Osteoblast (primary cell): ENCODE measurements at places on chromosomes 12 and 14. TPM values are rescaled to one million over a fixed set of nuclear protein-coding genes. Genes with fewer than 3 reads are reported as not detected.

The SMIM41 gene
- total RNA-seq: under 0.01 TPM in 1 of 2 replicates, not detected in the other

The ACTN1 gene
- total RNA-seq: 444 and 447 TPM in 2 replicates

The SERPINA6 gene
- not detected in 2 replicates for total RNA-seq

The WSCD2 gene
- total RNA-seq: 0.36 TPM in 1 of 2 replicates, not detected in the other

The ZFHX2 gene
- 0.59 and 0.72 TPM in 2 replicates for total RNA-seq

The ART4 gene
- not detected in 2 replicates for total RNA-seq

The KRT72 gene
- not detected in 2 replicates for total RNA-seq

GRCh38 chr12:24394246-24394645 is 444.8 kb upstream of the SOX5 start:
- H3K4me3 ChIP-seq: no peak overlapping the region
- no peak for DNase-seq
- no peaks in the 10 kb centered on the region for H3K4me1 ChIP-seq
- H3K27ac ChIP-seq: no peak overlapping the region
- H3K27me3 ChIP-seq: no peaks in the 10 kb centered on the region
- no peaks in the 10 kb centered on the region for H3K36me3 ChIP-seq

The EIF2B2 gene
- total RNA-seq: 30.4 and 39.4 TPM in 2 replicates

DNA sequence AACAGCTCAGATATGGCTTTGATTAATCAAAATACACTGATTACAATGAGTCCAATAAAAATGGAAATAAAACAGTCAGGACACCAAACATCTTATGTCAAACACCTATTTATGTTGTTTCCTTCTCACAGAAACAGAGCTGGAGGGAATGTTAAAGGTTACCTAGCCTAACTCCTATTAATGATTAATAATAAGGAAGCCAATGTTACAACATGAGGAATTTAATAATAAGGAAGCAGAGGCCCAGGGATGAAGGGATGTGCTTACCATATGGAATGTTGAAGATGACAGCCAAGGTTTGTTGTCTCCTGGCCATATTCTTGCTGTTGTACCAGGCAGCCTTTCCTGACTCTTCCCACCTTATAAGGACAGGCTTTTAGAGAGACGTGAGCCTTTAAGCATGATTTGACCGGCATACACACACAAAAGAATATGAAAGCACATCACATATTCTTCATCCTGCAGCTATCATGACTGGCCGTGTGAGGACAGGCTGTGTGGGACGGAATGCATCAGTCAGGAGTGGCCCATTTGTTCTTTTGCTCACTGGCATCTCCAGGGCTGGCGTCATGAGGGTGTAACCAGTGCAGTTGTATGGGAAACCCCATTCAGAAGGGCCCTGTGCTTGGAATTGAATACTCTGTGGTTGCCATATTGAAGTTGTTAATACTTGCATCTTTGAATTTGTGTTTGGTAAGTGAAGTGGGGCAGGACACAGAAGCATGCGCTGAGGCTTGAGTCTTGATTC is 3.1 kb upstream of the GPRC5D start:
- no peaks in the 10 kb centered on the region for H3K36me3 ChIP-seq
- H3K27me3 ChIP-seq: no peaks in the 10 kb centered on the region
- peak; percentile 35 for DNase-seq
- H3K27ac ChIP-seq: no peak overlapping the region
- peaks cover 11% of the 10 kb centered on the region for H3K4me1 ChIP-seq
- H3K4me3 ChIP-seq: no peak overlapping the region

The TMPO gene
- 46.9 and 52.1 TPM in 2 replicates for total RNA-seq

- H3K27me3 ChIP-seq: no peaks in the 10 kb centered on the region
- DNase-seq: no peak
- no peak overlapping the region for H3K27ac ChIP-seq
- no peak overlapping the region for H3K4me3 ChIP-seq
- H3K4me1 ChIP-seq: peaks cover 9% of the 10 kb centered on the region
Measured at GRCh38 chr14:68168460-68169109, 349.0 kb downstream of the RAD51B start.

DNA sequence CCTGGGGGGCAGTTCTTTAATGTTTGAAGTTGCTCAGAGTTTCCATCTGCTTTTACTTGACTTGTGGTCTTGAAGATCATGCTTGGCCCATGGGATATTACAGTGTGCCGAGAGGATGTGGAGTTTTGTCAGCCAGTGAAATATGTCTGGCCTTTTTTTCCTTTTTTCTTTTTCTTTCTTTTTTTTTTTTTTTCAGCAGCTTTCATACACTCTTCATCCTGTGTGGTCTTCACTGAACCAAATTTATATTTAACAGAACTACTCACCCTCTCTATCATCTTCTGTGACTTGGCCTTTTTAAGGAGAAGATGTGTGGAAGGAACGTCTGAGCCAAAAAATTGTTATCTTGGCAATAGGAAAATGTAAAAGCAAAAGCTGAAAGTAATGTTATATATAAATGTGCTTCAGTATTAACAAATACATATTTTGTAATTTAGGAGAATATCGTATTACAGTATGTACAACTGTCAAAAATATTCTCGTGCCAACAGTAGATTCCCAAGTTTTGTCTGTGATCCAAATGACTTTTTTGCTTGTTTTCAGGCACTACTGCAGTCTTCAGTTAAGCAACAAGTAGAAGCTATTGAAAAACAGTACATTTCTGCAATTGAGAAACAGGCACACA is 200.6 kb downstream of the CCDC91 start:
- peak overlapping the region; percentile 27 for H3K4me3 ChIP-seq
- no peaks in the 10 kb centered on the region for H3K36me3 ChIP-seq
- H3K27ac ChIP-seq: peak overlapping the region; percentile 75
- no peak for DNase-seq
- peaks cover 19% of the 10 kb centered on the region for H3K4me1 ChIP-seq

DNA sequence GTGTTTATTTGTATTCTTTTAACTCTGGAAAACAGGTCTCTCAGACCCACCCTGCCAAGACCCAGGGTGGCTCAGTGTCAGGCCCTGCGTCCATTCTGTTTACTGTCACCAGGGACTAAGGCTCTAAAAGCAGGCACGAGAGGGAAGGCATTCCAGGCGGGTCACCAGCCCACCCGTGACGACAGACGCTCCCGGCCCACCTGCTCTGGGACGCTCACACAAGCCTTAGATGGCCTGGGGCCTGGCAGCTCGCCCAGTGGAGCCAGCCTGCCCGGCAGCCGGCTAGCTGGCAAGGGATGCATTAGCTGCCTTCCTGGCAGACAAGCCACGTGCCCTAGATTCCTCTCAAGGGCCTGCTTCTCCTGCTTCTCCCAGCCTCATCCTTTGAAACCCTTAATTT is 9.2 kb upstream of the NUAK1 start:
- H3K36me3 ChIP-seq: no peaks in the 10 kb centered on the region
- peaks cover 13% of the 10 kb centered on the region for H3K4me1 ChIP-seq
- H3K4me3 ChIP-seq: no peak overlapping the region
- no peak overlapping the region for H3K27ac ChIP-seq
- no peaks in the 10 kb centered on the region for H3K27me3 ChIP-seq

The AMN1 gene
- total RNA-seq: 5.4 and 5.6 TPM in 2 replicates

- peaks cover 24% of the 10 kb centered on the region for H3K4me1 ChIP-seq
- DNase-seq: peak; percentile 44
- no peak overlapping the region for H3K27ac ChIP-seq
Measured at GRCh38 chr12:121533394-121534090, 47.3 kb downstream of the KDM2B start.

DNA sequence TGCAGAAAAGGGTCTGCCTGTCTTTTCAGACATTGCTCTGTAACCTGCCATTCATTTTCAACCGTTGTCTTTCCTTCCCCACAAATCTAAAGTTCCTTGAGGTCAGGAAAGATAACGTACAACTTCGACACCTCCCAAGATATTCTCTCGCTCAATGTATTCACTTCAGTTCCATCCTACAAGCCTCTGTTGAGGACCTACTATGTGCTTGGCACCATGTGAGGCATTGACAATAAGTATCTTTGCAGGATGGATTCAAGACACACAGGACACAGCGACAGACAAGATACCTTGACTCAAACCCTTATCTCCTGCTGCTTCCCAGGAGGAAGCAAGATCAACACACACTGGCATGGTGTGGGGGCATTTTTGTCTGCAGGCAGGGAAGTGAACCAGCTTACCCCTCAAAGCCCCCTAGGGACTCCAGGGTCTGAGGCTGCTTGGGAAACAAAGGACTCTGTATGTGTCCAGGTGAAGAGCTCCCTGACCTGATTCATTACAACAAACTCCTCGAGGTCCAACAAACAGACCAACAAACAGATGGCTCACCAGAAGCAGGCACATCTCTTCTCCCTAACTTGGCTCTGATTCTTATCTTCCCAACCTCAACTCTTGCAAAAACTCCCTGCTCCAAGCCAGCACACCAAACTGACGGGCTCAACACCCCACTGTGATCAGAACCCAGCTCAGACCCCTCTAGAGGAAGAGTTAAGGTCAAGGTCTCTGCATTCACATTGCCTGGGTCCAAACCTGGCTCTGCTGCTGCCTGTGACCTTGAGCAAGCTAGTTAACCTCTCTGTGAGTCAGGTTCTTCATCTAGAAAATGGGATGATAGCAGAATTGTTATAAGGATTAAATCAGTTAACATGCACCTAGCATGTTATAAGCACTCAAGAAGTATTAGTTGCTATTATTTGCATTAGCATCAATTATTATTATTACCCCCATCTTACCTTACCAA is 6.3 kb downstream of the NUAK1 start:
- DNase-seq: no peak
- H3K27ac ChIP-seq: no peak overlapping the region
- no peak overlapping the region for H3K4me3 ChIP-seq
- H3K36me3 ChIP-seq: no peaks in the 10 kb centered on the region
- peaks cover 42% of the 10 kb centered on the region for H3K4me1 ChIP-seq
- H3K27me3 ChIP-seq: no peaks in the 10 kb centered on the region

The PMCH gene
- total RNA-seq: not detected in 2 replicates

The ZNF268 gene
- 18.9 and 20.3 TPM in 2 replicates for total RNA-seq

- no peak overlapping the region for H3K27ac ChIP-seq
- no peak for DNase-seq
- peaks cover 20% of the 10 kb centered on the region for H3K36me3 ChIP-seq
- H3K27me3 ChIP-seq: no peaks in the 10 kb centered on the region
Measured at GRCh38 chr12:68306564-68306963, 25.6 kb downstream of the MDM1 start.

The NEUROD4 gene
- not detected in 2 replicates for total RNA-seq
